ENCODE measurements at places on chromosomes 3 and 15.

- DNase-seq = no peak
These were observed 73.4 kb downstream of the HMCES start for GRCh38 chr3:129352045-129352444.

GRCh38 chr3:69688400-69688799 is 50.9 kb upstream of the MITF start:
- no peak for DNase-seq

DNA sequence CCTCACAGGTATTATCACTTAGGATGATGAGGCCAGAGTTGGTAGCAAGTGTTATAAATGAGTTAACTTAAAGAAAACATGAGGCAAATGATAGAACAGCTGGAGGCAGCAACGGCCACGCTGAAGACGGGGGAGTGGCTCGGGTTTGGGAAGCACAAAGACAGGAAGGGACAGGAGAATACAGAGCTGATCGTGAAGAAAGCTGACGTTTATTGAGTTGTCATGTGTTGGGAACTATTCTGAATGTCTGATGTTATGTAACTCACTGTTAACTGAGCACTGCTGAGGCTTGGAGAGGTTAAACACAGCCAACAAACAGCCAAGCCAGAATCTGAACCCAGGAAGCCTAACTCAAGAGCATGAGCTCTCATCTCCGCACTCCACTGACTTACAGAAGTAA is 42.3 kb downstream of the FGD5 start:
- DNase-seq = no peak

- DNase-seq = no peak
These were observed 16.7 kb upstream of the PPP1R2 start for GRCh38 chr3:195559723-195560409.

DNA sequence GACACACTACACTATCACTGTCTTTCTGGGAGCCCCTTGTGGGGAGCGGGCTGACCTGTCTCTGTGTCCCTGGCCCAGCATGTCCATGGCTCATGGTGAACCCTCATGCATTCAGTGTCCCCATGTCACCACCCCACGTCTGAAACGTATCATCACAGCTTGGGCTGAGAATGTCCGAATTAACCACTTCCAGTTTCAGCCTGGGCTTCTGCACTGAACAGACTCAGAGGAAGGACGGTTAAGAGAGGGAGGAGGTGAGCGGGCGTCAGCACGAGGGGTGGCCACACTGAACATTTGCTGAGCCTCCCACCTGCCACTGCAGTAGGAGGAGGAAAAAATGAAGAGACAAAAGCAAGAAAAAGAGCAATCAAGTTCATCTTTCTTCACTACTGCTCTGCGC is 30.5 kb downstream of the ATP2B2 start:
- DNase-seq = no peak

DNA sequence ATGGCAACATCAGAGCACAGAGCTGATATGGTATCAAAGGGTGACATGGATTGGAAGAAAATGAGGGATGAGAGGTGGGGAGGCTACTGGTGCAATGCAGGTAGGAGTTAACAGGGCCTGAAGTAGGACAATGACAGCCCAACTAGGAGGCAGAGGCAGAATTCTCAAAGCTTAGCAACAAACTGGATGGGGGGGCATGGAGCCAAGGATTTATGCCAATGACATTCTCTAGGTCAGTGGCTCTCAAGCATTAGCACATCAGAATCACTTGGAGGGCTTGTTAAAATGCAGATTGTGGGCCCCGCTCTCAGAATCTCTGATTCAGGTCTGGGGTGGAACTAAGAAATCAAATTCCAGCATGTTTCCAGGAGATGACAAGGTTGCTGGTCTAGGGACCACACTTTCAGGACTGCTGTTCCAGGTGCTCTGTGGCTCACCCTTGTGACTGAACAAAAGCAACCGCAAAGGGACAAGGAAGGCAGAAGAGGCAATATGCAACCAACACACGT is 98.0 kb upstream of the TNIK start:
- DNase-seq = no peak

- DNase-seq = no peak
These were observed 318.5 kb downstream of the ZNF621 start for GRCh38 chr3:40843208-40843624.

DNA sequence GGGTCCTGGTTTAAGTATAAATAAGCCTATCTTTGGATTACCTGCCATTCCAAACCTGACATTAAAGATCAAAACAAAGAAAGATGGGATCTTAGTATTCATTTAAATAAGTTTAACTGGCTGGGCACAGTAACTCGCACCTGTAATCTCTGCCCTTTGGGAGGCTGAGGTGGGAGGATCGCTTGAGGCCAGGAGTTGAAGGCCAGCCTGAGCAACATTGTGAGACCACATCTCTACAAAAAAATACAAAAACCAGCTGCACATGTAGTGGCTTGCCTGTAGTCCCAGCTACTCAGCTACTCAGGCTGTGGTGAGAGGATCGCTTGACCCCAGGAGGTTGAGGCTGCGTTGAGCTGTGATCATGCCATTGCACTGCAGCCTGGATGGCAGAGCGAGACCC is 176.9 kb downstream of the FNDC3B start:
- no peak for DNase-seq

DNA sequence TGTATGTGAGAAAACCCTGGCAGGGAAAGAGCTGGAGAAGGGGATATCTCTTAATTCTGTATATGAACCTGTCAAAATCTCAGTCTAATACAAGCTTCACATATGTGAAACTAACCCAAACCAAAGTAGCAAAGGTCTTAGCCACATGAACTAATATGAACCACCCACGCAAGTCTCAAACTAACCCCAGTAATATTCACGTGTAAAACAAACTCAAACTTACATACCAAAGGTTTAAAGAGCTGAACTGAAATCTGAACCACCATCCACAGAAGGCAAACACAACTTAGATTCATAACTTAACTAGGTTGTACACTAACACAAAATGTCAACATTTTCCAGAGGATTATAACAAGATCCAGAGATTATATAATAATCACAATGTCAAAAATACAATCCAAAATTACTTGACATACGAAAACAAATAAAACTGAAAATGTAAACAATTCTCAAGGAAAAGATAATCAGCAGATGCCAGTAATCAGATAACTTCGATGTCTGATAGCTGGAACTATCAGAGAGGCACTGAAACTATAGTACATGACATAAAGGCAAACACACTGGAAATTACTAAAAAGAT is 64.1 kb downstream of the VPS13C start:
- DNase-seq = no peak

- no peak for DNase-seq
These were observed 613.8 kb downstream of the DIPK2A start for GRCh38 chr3:144585408-144585807.

DNA sequence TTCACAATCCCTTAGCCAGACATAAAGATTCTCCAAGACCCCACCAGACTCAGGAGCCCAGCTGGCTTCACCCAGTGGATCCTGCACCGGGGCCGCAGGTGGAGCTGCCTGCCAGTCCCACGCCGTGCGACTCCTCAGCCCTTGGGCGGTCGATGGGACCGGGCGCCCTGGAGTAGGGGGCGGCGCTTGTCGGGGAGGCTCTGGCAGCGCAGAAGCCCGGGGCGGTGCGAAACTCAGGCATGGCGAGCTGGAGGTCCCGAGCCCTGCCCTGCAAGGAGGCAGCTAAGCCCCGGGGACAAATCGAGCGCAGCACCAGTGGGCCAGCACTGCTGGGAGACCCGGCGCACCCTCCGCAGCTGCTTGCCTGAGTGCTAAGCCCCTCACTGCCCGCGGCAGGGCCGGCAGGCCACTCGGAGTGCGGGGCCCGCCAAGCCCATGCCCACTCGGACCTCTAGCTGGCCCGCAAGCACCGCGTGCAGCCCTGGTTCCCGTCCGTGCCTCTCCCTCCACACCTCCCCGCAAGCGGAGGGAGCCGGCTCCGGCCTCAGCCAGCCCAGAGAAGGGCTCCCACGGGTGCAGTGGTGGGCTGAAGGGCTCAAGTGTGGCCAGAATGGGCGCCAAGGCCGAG is 175.0 kb downstream of the FMN1 start:
- no peak for DNase-seq

GRCh38 chr3:15610082-15610759 is 8.7 kb downstream of the BTD start:
- DNase-seq = no peak

GRCh38 chr15:41435037-41435786 is 18.3 kb downstream of the RTF1 start:
- DNase-seq = no peak

- DNase-seq = no peak
These were observed 10.0 kb downstream of the ITPKA start for GRCh38 chr15:41503669-41504010.

DNA sequence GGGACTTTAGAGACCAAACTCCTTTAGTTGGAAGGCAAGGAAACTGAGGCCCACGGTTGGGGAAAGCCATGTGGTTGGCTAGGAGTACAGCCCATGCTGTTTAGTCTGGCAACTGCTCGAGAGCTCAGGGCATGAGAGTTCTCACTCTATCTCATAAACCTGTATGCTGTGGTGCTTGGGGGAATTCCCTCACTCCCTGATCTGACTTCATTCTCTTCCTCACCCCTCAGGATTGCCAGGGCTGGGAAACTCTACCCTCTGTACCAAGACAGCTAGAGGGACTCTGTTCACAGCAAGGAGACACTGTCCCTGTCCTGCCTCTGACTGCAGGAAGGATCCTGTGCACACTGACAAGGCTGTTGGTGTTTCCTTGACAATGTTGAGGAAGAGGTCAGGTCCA is 230.2 kb downstream of the ZNF621 start:
- no peak for DNase-seq

DNA sequence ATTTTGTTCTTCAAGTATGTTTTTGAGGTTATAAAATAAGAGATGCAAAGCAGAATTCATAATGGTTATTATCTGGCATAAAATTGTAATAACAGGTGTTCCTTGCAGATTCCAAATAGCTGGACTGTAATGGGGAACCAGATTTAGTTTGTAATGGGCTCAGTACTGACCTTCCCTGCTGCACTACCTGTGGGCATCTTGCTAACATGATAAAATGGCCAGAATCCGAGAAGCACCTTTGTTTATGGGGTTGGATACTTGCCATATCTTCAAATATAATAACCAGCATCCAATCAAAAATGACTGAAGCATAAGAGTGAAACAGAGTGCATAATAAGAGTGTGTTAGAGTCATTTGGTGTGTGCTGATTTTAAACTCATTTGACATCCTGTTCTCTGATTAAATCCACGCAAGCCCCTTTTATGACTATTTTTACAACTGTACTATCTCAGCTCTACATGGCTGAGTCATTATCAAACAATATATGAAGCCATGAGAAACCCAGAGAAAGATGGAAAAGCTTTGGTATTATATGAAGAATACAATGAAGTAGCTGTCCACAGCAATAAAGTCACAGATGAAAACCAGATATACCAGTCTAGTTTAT is 292.4 kb downstream of the CNTN4 start:
- no peak for DNase-seq

- no peak for DNase-seq
These were observed 440.5 kb upstream of the ADAMTS9 start for GRCh38 chr3:65128346-65128745.

- DNase-seq = no peak
These were observed 110.4 kb downstream of the C3orf70 start for GRCh38 chr3:185042312-185043050.

- no peak for DNase-seq
These were observed 19.0 kb upstream of the CRABP1 start for GRCh38 chr15:78321041-78321570.

DNA sequence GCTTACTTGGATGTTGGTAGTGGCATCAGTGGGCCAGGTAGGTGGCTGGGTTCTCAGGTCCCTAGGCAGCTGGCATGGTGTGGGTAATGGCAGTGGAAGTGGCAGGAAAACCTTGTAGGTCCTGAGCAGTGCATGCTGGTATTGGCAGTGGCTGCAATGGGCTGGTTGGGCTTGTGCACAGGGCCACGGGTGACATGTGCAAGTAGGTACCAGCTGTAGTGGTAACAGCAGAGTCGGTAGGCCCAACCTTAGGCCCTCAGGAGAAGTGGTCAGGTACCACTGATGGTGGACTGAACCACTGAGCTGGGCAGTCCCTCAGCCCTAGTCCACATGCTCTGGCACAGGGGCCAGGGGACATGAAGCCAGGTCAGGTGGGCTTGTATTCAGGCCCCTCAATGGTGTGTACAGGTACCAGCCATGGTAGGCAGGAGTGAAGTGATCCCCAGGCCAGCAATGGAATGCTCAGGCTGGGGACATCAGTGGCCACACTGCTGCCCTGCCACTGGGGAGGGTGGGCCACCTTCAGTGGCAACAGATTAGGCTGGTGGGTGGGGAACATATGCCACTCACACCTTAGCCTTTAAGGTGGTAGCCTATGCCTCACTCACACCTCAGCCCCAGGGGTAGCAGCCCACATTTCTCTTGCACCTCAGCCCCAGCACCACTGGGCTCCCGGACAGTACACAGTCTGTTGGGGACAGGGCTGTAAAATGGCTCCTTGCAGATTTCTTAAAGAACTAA is 118.1 kb downstream of the LRRK1 start:
- DNase-seq = no peak

DNA sequence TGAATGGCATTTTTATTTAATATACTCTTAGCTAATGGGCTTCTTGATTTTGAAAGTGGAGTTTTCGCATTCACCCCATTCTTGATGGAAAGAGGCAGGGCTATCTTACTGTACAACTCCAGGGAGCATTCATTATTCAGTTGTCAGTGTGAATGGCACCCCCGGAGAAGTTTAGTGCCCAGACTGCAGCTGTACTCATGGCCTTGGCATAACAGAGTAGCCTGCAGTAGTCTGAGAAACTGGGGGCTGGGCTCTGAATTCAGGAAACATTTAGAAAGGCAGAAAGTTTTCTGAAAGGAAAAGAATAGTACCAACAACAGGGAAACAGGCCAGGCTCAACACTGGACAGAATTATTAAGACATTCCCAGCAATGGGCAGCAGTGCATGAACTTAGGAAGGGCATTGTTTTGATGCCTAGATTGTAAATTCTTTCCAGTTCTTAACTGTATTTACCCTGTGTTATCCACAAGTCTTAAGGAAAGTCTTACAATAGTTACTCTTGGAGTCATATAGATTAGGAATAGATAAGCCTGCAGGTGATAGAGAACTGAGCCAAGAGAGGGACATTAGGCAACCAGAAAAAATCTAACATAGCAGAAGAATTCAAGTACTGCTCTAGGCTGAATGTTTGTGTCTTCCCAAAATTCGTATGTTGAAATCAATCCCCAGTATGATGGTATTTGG is 44.4 kb downstream of the TIPARP start:
- DNase-seq = no peak

DNA sequence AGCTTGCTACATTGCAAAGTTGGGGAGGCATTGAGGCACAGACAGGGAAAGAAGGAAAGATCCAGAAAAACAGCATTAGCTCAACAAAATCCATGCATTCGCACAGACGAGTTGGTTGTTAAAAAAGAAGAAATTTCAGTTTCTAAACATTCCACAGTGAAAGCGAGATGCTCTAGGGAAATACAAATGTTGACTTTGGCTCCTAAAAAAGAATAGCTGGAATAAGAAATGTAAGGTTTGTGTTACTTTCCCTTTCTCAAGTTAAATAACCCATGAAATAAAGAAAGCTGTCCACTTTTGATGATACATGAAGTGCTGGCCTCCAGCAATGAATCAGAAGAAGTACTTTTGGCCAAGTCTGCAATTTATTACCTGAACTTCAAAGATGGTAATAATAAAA is 465.1 kb downstream of the ERC2 start:
- DNase-seq = no peak

- DNase-seq = no peak
These were observed 11.7 kb downstream of the NEDD4 start for GRCh38 chr15:55981582-55982249.
